ENCODE measurements at places on chromosomes 16 and 17. TPM values are rescaled to one million over a fixed set of nuclear protein-coding genes. Genes with fewer than 3 reads are reported as not detected.

The CHST6 gene
- 0.22 TPM for total RNA-seq

The DPEP3 gene
- not detected for total RNA-seq

The CCL7 gene
- total RNA-seq: not detected

The RTN4RL1 gene
- total RNA-seq: 7.3 TPM

The DNAJA2 gene
- 70.3 TPM for total RNA-seq

The PRR29 gene
- 1.8 TPM for total RNA-seq

The SRR gene
- 11.0 TPM for total RNA-seq

The CMTM2 gene
- total RNA-seq: not detected

The ANKFN1 gene
- not detected for total RNA-seq

The CRYM gene
- 2.1 TPM for total RNA-seq

The ABCC1 gene
- 110 TPM for total RNA-seq

The CCL17 gene
- total RNA-seq: not detected

The NUP85 gene
- total RNA-seq: 108 TPM

The CDRT4 gene
- not detected for total RNA-seq

The KREMEN2 gene
- total RNA-seq: 2.3 TPM

The FOXN1 gene
- total RNA-seq: not detected

The CDH11 gene
- 0.49 TPM for total RNA-seq

The UBFD1 gene
- total RNA-seq: 54.2 TPM

The NEUROD2 gene
- total RNA-seq: 0.18 TPM

The LRRC3C gene
- total RNA-seq: not detected

The SPAG7 gene
- total RNA-seq: 78.3 TPM

The CD300LF gene
- total RNA-seq: not detected

The RAB11FIP3 gene
- 25.9 TPM for total RNA-seq

The ZNF500 gene
- 10.9 TPM for total RNA-seq

The MMP2 gene
- 8.7 TPM for total RNA-seq

The CNTNAP4 gene
- total RNA-seq: not detected

The CD300LB gene
- total RNA-seq: not detected

The RAB37 gene
- 1.3 TPM for total RNA-seq

The RND2 gene
- 0.14 TPM for total RNA-seq

The PCGF2 gene
- 64.3 TPM for total RNA-seq

The C16orf54 gene
- not detected for total RNA-seq

The ANKRD40CL gene
- not detected for total RNA-seq

The STARD3 gene
- 66.0 TPM for total RNA-seq

The ERN1 gene
- 3.1 TPM for total RNA-seq

The CLDN7 gene
- 0.29 TPM for total RNA-seq

The GDPD1 gene
- 0.80 TPM for total RNA-seq

All from A549 treated with ZK216348 at 1 μM for 4 hours (cell line).